ENCODE measurements at places on chromosomes 11 and 22.

- no peak for DNase-seq
Measured at GRCh38 chr11:57340039-57340615, 2.0 kb downstream of the P2RX3 start.

- no peak for DNase-seq
Measured at GRCh38 chr11:94402355-94402754, 1.1 kb upstream of the GPR83 start.

DNA sequence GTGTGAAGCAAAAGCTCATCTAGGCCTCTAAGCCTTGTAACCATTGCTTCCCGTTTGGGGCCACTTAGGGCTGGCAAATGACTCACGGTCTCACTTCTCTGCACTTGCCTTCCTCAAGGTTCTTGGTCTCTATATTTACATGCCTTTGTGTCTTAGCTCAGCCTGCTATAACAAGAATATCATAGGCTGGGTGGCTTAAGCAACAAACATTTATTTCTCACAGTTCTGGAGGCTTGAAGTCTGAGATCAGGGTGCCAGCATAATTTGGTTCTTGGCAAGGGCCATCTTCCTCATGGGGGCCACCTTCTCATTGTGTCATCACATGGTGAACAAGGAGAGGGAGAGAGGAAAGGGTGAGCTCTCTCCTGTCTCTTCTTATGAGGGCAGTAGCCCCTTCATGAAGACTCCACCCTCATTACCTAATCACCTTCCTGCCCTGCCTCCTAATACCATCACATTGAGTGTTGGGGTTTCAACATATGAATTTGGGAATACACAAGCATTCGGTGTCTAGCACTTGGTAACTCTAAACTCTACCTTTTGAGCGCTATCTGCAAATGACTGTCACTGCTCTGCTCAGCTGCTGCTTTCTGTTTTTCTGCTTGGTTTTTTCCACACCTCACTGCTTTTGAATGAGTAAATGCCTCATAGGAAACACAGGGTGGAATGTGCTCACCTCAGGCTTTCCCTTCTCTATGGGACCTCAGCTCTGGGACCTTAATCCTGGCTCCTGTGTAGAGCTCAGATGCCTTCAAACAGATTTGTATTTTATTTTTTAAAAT lies 16.2 kb upstream of the ME3 start:
- DNase-seq, result no peak

DNA sequence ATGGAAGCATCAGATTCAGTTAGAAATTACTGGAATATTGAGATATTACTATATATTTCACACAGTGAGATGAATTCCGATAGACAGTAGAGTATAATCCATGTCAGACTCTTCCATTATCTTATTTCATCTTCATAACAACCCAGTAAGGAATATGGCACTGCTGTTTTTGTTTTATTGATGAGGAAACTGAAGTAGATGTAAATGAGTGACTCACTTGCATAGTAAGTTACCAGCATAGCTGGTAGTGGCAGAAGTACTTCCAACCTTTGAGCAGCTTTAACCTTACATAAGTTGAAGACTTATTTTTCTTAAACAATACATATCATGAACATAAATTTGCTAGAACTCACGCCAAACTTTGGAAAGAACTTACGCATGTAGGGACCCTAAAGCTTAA lies 54.9 kb upstream of the SLC22A25 start:
- no peak for DNase-seq

DNA sequence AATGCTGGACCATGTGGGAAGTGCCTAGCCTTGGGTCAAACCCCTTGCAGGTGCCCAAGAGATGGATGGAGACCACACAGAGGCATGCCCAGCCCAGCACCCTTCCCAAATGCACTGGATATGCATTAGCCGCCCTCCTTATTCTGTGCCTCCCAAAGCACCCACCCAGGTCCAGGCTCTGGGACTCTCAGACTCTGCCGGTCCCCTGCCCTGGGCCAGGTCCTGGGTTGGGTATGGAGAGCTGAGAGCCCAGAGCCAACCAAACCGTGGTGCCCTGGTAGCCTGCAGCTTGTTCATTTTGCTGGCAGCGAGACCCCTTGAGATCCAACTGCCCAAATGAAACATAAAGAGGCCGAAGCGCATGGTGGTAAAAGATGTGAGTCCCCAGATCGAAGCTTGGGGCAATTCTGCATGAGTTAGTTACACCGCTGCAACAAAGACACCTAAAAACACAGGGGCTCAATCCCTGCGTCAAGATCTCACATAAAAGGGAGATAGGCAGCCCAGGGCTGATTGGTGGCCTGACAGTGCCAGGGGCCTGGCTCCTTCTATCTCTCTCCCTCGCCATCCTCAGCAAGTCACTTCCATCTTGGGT lies 61.5 kb downstream of the MYEOV start:
- DNase-seq, result no peak

- peak; percentile 93 for DNase-seq
Measured at GRCh38 chr22:31661851-31662667, at the start of gene PISD. Gene PISD, minus strand, starts transcription at chr22:31662215. Its CDS starts 7 bp downstream, at chr22:31662208.

GRCh38 chr22:21807544-21808529 lies 59.6 kb downstream of the MAPK1 start:
- DNase-seq, result no peak

- DNase-seq, result no peak
Measured at GRCh38 chr11:71931245-71931602, 2.4 kb downstream of the RNF121 start.

DNA sequence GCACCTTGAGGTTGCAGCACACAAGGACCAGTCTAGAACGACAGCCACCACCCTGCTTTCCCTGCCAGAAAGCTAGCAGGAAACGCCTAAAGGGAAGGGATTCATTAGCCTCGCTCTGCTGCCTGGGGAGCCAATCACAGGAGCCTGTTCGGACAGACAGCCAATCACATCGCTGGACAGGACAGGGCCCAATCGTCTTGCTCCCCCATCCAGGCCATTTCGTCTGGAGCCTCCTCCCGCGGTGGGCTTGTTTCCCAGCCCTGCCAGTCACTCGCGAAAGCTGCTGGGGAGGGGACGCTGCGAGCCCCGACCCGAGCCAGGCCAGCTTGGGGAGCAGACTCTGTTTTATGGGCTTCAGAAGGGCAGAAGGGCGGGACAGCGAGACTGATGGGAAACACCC lies 79.8 kb upstream of the NCAM1 start:
- DNase-seq, result peak; percentile 42

DNA sequence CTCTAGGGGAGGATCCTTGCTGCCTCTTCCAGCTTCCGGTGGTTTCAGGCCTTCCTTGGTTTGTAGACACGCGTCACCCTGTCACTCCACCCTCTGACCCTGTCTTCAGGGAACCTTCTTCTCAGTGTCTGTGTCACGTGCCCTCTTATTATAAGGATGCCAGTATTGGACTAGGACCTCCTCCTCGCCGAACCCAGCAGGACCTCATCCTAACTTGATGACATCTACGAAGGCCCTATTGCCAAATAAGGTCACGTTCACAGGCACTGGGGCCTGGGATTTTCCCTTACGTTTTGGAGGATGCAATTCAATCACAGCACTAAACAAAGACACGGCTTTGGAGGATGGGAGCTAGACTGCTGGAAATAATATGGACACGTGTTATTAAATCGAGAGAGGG lies 408.7 kb downstream of the BRD1 start:
- DNase-seq, result no peak

DNA sequence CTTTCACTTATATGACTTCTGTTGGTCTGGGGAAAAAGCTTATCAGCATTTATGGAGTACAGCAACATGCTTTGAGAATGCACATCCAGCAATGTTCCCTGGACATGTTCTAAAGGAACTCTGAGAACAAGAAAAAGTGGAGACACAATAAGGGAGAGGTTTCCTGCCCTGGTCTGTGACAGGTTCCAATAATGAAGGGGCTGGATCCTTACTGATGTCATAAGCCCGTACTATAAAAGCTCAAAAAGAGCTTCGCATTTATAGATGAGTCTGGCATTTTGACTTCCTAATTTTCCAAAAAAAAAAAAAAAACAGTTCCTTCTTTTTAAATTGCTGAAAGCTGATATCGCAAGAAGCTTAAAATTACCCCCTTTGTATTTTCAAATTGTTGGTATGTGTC lies 129.1 kb downstream of the MPPED2 start:
- DNase-seq, result no peak

DNA sequence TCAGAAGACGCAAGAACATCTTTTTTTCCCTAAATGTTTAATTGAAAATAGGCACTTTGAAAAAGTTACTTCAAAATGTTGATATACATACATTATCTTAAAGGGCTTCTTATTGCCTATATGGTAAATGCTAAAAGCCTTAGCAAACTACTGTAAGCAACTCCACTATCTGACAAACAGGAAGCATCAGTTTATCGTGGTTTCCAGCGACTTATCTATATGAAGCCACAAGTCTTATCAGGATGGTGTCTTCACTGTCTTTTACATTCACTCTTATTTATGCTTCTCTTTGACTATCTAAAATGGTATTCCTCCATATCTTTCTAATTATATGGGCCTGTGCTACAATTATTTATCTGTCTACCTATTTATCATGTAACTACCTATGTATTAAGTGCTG lies 2091.9 kb downstream of the LRRC4C start:
- no peak for DNase-seq

- no peak for DNase-seq
Measured at GRCh38 chr11:134063124-134063495, 5.8 kb upstream of the JAM3 start.

Measured in progenitor cell of endocrine pancreas (in vitro differentiated cells).